ENCODE measurements at places on chromosomes 3 and 15.

DNA sequence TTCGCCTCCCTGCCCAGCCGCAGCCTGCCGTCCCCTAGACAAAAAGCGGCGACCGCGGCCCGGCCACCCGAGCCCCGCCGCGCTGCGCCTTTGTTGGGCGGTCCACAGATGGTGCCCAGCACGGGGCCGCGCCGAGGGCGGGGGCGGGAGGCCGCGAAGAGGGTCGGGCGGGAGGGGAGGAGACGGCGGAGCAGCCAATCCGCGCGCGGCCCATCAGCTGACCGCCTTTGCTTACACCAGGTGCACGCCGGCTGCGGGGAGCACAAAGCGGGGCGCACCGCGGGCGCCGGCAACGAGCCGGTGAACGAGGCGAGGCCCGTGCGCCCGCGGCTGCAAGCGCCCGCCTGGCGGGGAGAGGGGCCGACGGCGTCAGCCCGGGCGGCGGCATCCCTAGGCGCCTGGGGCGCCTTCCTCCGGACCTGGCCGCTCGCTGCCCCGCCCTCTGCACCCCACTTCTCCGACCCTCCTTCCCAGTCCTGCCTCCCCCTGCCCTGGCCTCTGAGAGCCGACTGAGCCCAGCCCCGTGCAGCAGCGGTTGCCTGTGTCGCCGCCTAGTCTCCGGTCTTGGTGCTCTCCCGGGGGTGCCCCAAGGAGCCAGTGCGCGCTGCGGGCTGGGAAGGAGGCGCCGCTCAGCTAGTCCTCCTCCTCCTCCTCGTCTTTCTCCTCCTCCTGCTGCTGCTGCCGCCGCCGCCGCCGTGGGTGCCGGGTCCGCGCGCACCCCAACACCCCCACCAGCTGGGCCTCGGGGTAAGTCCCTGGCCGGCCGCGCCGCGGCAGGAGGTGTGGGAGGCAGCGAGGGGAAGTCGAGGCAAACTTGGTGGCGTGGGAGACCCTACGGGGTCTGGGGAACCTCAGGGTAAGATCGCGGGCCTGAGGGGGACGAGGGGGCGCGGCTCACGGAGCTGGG is at the start of gene LRRN1:
Gene LRRN1, plus strand, starts transcription at position 259 of the 907 bp plus-strand sequence. CDS start 45,211 bp downstream, outside the sequence.
- DNase-seq = peak; percentile 27

DNA sequence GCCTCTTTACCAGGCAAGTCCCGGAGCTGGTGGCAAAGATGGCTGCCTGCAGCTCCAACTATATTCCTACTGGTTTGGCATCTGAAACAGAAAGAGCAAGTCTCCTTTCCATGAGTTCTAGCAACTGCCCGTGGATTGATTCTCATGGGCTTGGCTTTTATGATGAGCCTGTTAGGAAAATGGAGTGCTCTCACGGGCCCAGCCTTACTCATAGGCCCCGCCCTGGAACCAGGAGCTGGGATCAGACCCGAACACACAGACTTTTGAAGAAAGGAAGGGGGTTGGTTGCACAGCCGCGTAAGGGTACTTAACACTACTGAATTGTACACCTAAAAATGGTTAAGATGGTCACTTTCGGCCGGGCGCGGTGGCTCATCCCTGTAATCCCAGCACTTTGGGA is 2.9 kb downstream of the NRROS start:
- no peak for DNase-seq

DNA sequence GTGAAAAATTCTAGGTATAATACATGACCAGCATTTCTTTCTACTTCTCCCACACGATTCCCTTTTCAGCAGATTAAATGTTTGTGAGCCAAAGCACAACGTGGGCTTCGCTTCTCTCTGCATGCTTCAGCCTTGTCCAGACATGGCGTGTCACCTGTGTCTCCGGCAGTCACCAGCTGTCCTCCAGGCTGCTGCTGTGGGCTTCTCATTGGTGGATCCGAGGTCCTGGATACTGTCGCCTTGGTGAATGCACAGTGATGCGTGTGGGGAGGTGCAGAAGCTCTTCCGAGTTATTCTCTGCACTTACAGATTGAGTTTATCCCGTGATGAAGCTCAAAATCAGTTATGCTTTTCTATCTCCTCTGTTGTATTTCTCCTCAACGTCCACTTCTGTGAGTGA is 23.0 kb upstream of the GOLGA8J start:
- DNase-seq = no peak

GRCh38 chr15:62748196-62748595 is 294.4 kb upstream of the TPM1 start:
- no peak for DNase-seq

DNA sequence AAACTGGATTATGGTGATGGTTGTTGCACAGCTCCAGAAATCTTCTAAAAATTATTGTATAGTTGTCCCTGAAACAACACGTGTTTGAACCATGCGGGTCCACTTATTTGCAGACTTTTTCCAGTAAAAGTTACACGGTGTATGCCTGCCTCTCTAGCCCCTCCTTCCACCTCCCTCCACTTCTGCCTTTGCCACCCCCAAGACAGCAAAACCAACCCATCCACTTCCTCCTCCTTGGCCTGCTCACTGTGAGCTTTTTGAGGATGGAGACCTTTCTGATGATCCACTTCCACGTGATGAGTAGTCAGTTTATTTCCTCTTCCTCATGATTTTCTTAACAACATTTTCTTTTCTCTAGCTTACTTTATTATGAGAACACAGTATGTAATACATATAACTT is 5.4 kb downstream of the CYFIP1 start:
- peak; percentile 5 for DNase-seq

DNA sequence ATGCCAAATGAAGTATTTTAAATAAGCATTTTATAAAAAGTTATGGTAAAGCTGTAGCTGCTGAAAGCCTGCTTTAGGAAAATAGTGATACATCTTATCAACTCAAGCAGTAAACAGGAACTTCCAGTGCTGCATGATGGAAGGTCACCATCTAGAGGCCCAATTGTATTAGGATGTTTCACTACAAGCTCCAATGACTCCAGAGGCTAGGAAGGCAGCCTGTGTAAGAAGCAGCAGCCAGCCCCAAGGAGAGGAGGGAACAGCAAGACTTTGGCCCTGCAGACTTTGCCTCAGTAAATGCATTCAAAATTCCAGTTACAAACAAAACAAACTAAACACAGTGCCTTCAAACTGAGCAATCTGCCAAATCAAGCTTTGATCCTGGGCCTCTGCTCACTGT is 32.1 kb downstream of the ILDR1 start:
- DNase-seq = no peak

DNA sequence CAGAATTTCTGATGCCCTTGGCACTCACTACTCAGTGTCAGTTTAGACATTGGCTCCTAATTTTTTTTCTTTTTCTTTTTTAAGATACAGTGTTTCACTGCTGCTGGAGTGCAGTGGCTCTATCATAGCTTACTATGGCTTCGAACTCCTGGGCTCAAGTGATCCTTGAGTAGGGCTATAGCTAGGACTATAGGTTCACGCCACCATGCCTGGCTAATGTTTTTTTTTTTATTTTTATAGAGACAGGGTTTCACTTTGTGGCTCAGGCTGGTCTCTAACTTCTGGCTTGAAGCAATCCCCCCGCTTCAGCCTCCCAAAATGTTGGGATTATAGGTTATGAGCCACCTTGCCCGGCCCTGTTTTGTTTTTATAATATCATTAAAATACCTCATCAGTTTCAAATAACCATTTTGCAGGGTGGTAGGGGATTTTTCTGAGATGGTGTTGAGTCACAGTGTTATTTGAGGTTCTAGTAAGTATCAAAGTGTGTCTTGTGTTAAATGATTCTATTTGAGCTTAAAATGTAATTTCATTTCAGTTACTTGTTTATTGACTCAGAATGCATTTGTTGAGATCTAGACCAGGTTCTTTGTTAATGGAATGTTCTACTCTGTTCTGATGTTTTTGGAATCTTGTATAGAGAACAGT is 7.0 kb downstream of the FNDC3B start:
- no peak for DNase-seq
